ENCODE measurements at places on chromosomes 5 and 9. TPM values are rescaled to one million over a fixed set of nuclear protein-coding genes. Genes with fewer than 3 reads are reported as not detected.
A peak's percentile ranks its signal among the peaks of the same experiment; 100 is the strongest.

Gene C9orf153
- not detected for total RNA-seq

GRCh38 chr9:100428871-100429654 is 2.1 kb downstream of the MSANTD3 start:
- DNase-seq = no peak

GRCh38 chr5:6194906-6195612 is 183.3 kb downstream of the MED10 start:
- no peak for DNase-seq

DNA sequence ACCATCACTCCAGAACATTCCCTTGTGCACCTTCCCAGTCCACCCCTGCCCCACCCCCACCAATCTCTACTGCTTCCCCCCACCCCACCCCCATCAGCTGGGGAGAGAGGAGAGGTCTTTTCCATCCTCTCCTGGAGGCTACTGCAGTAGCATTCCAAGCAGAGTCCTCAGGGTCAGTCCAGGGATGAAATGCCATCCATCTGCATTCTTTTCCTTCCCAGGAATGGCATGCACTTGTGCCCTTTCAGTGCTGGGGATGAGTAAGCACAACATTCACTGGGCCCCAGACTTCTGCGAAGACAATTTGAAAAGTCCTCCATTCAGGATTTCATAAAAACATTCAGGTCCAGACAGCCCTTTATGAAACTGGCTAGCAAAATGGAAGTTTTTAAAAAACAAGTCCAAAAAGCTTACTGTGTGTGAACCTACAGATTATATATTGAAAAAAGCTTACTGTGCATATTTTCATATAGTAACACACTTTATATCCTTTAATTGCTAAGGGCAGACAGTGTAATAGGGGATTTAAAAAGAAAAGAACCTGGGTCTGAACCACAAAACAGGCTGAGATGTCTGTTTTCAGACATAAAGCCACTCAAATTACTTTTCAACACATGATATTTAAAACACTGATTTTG is 50.0 kb upstream of the GOLPH3 start:
- DNase-seq = no peak

GRCh38 chr9:79572608-79573411 is 1.0 kb downstream of the TLE4 start:
- DNase-seq = peak; percentile 86

DNA sequence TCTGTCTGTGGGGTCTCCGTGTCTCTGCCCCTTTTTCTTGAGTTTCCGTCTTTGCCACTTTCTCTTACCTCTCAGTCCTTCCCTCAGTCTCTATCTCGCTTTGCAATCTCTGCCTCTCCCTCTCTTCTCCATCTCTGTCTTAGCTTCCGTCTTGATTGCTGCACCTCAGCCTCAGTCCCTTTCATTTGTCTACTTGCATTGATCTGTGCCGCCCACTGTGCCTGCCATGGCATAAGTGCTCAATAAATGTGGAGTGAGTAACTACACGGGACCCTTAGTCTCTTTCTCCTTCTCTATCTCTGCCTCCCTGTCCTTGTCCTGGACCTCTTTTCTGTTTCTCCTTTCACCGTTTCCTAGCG is 6.6 kb downstream of the PCDHGC5 start:
- no peak for DNase-seq

Gene ABCA2
- 72.1 TPM for total RNA-seq

DNA sequence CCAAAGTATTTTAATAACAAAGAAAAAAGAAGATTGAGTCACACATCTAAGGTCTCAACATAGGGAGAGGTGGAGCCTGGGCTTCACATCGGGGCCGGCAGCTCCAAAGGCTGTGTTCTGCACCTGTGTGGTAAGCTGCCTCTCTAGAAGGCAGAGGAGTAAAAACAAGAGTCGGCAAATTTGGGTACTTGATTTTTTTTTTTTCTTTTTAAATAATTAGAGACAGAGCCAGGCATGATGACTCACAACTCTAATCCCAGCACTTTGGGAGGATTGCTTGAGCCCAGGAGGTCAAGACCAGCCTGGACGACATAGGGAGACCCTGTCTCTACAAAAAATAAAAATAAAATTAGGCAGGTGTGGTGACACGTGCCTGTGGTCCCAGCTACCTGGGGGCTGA is 4.7 kb downstream of the URM1 start:
- no peak for DNase-seq

DNA sequence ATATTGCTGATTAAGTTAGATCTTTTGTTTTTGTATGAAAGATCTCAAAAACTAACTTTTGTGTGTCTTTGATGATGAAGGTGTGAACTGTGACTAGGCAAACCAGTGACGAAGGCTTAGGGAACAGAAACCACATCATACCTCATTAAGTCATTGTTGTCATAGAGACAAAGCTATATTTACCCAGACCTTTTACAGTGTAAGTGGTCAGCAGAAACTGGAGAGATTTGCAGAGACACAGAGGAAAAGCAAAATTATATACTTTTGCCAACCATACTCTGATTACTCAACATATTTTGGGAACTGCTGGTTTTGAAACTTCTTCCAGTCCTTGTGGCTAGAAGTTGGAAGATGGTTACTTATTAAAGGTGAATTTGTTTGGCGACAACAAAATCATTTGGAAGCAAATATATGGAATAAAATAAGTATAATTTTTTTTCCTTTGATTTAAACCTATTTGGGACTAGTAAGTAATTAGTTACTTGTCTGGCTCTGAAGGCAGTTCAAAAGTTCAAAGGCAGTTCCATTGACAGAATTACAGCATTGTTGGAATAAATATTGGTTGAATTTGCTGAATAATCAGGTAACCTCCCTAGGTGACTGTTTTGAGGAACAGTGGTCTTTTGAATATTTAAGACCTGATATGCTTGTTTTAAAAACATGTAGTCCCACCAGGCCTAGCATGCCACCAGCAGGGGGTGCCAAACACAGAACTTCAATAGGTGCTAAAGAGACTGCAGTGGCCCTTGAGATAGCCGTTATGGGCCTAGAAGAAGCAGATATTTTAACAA is 103.8 kb downstream of the RPS23 start:
- DNase-seq = peak; percentile 42

- no peak for DNase-seq
Measured at GRCh38 chr5:60148366-60148765, 254.8 kb upstream of the PDE4D start.

DNA sequence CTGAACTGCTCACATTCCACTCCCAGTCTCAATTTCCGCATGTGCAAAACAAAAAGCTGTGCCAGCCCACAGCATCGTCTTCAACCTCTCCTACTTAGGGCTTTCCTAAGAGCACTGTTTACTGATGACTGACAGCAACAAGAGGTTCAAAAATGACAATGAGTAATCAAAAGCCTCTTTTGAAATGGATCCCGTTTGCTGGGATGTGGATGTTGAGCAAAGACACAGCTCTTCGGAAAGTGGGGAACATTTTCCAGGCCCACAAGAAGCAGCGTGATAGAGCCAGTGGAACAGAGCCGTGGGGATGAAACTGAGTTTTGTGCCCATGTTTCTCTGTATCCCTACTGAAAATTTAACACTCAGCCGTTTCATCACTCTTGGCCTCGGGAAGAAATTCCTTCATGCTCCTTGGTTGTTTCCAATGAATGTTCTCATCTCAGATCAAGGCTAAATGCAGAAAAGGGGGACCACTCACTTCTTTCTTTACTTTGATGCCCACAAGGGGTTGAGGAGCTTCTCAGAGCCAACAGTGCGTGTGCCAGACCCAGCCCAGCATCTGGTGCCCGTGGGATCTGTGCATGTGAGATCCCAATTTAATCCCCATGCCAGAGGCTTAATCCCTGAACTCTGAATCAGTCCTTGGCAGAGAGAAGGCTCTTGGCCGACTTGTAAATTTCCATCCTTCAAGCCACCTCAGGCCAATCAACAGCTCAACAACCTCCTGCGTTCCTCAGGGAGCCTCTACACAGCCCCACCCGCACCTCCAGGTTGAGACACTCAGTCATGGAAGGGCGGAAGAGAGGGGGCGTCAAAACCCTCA is 230.2 kb upstream of the DAPK1 start:
- DNase-seq = no peak

Gene MTRR
- 75.8 TPM for total RNA-seq

Gene QRFP
- total RNA-seq = not detected

Gene EHMT1
- total RNA-seq = 92.9 TPM

Gene GFI1B
- total RNA-seq = 0.28 TPM

DNA sequence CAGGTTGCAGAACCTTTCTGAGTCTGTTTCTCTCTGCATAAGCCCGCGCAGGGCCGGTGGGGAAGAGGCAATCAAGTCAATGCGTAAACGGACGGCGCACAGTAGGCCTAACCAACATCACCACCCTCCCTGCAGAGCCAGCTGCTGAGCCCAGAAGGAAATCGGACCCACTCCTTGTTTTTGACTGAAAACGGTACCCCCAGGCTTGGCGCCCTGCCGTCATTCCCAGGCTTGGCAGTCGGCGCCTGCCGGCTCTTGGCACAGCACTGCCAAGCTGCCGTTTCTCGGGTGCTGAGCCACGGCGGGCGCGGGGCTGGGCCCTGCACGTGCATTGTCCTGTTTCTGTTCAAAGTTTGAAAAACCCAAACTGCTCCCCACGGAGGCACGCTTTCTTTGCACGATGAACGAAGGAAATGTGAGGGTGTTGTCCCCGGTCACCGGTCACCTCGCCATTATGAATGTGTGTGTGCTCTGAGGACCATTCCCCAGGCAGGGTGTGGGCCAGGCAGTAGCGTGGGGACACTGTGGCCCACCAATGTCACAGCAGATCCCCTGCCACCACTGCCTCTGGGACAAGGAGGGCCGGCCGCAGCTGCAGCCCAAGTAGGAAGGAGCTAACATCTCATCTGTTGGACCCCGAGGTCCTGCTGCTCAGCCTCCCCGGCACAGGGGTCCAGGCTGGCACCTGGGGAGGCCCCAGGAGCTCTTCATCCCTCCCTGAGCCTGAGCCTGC is 20.1 kb downstream of the FIBCD1 start:
- DNase-seq = no peak

DNA sequence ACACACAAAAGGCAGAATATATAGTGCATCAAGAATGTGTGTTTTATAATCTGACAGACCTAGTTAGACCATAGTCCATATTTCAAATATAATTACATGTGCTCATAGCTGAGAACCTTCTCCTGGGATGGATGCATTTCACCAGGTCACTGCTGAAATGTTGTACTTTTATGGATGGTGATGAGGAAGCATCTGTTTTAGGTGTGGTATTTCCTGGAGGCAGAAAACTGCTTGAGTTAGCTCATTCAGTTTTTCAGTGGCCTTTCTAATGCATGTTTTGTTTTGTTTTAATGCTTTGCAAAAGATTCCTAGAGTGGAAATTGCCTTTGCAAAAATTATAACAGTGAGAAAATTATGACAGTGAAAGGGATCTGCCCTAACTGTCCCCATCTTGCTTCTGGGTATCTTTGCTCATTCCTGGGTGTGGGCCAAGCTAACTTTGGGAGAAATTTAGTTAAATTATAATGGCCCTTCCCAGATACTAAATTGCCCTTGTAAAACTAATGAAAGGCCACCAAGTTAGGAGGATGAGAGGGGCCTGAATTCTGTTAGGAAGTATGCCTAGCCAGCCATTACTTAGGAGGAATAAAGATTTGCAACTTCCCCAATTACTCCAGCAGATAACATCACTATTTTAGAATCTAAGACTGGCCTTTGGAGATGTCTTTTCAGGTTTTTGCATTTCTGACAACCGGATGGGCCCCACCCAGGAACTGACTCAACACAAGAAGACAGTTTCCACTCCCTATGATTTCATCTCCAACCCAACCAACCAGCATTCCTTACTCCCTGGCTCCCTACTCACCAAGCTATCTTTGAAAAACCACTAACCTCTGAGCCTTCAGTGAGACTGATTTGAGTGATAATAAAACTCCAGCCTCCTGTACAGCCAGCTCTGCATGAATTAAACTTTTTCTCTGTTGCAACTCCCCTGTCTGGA is 7.0 kb upstream of the IL12B start:
- DNase-seq = no peak

Gene MYORG
- 8.1 TPM for total RNA-seq

DNA sequence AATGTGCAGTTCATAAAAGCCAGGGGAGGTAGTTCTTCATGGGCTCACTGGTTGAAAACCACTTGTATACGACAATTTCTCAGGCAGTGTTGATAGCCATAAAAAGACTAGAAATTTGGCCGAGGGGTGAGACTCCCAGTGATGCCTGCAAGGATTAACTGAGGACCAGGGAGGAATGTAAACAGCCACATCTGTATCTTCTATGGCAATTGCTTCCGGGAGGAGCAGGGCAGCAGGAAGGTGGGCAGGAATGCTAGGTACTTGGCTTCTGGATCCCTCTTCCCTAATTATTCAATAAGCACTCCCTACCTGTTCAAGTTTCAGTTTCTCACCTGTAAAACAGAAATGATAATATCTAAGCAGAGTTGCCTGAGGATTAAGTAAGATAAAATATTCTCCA is 45.4 kb downstream of the TMEM232 start:
- DNase-seq = no peak

Gene LECT2
- not detected for total RNA-seq

Gene FOXI1
- 5.1 TPM for total RNA-seq

Gene GNA14
- 10.4 TPM for total RNA-seq

DNA sequence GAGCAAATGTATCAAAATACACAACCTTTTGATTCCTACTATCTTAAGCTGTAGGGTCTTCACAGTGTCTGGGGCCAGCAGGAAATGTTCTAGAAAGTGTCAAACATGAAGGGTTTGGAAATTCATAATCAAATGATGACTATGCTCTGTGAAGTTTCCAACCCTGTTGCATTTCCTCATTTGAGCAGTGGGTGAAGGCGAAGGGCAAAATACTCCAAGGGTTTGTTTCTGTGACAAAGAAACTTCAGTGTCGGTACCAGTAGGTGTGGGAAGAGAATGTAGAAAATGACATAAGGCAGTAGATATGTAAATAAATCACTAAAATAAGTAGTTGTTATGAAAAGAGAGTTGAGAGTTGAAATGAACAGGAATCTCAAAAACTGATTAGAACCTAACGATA is 576 bp downstream of the ALDOB start:
- no peak for DNase-seq

GRCh38 chr9:34151398-34151797 is 24.9 kb upstream of the DCAF12 start:
- DNase-seq = no peak
